ENCODE measurements at places on chromosomes 16 and 17.

DNA sequence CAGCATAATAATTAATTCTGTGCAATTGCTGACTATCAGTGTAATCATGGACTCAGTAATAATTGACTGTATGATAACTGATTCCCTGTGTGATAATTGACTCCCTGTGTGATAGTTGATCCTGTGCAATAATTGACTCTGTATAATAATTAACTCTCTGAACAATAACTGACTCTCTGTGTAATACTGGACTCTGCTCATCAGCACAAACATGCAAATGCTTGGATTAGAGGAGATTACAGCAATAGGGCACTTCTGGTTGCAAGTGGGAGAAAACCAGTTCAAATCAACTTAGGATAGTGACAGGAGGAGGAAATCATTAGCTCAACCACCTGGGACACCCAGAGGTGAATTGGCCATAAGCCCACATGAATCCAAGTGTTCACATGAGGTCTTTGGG, 582.1 kb downstream of the RBFOX1 start:
- no peaks in the 10 kb centered on the region for H3K36me3 ChIP-seq
- no peaks in the 10 kb centered on the region for H3K4me1 ChIP-seq
- DNase-seq = no peak
- no peak overlapping the region for H3K27ac ChIP-seq

DNA sequence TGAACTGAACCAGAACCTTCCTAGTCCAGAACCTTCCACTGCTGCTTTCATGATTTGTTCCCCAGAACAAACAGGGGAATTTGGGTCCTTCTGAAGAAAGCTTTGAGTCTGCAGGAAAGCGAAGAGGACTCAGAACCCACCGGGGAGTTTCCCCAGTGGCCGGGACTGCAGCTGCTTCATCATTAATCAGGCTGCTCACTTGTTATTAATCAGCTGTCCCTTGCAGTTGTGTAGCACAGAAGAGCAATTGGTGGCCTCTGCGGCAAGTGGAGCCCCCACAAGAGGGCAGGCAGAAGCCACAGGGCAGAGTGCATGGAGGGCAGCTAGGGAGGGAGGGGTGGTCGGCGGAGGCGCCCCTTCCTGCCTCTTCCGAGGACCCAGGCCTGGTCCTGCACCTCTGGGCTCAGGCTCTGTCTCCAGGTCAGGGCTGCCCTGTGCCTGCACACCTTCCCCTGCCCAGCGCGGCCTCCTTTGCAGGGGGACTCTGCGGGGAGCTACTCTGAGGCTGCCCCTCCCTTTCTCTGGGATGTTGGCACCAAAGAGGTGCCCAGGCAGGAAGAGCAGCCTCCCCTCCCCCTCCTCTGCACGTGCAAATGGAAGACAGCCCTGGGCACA, 6.9 kb downstream of the CCL17 start:
- no peak overlapping the region for H3K4me3 ChIP-seq
- peaks cover 18% of the 10 kb centered on the region for H3K4me1 ChIP-seq
- no peak overlapping the region for H3K27ac ChIP-seq
- H3K27me3 ChIP-seq = no peaks in the 10 kb centered on the region
- no peaks in the 10 kb centered on the region for H3K36me3 ChIP-seq

GRCh38 chr17:17729620-17730249, 48.5 kb downstream of the RAI1 start:
- no peak overlapping the region for H3K4me3 ChIP-seq
- no peaks in the 10 kb centered on the region for H3K27me3 ChIP-seq
- peaks cover 19% of the 10 kb centered on the region for H3K4me1 ChIP-seq
- no peak overlapping the region for H3K27ac ChIP-seq

DNA sequence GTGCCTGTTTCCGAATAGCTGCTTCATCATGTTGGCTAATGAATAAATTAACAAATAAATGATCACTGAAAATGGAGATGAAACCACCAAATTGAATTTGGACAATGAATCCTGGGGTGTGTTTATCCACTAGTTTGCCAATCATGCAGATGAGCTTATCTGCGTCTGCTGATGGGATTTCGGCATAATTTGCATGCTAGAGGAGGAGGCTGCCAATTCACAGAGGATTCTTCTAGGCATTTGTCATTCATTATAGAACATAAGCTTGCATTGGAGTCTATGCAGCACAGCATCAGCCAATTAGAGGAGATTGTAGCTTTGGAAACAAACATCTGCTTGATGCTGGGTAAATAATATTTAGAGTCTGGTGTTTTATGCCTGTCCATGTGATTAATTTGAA, 123.1 kb downstream of the NPIPB5 start:
- H3K27ac ChIP-seq = no peak overlapping the region
- DNase-seq = no peak
- H3K27me3 ChIP-seq = no peaks in the 10 kb centered on the region

DNA sequence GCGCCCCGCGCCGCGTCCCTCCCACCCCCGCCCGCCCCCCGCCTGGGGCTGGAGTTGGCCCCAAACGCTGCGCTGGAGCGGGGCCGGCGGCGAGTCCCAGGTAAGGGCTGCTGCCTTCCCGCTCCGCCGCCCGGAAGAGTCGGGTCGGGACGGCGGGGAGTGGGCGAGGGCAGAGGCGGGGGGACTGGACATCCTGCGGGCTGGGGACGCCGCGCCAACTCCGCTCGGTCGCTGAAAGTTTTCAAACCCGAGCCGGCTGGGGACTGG, 469 bp downstream of the GPRC5C start:
- no peaks in the 10 kb centered on the region for H3K36me3 ChIP-seq
- H3K27me3 ChIP-seq = peaks cover 30% of the 10 kb centered on the region
- H3K27ac ChIP-seq = no peak overlapping the region
- no peak overlapping the region for H3K4me3 ChIP-seq

DNA sequence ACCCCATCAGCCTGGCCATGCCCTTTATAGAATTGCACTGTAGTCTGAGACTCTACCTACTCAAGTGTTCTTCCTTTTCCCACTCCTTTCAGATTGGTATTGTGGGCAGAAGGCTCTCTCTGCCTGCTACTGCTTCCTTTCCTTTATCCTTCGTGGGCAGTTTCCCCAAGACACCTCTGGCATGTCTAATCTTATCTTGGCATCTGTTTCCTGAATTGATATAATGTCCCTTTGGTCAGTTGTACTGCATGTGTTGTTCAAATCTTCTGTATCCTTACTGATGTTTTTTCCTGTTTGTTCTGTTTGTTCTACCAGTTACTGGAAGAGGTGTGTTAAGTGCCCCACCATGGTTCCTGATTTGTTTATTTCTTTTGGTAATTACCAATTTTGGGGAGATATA, 29.5 kb upstream of the MSI2 start:
- DNase-seq = no peak
- no peaks in the 10 kb centered on the region for H3K36me3 ChIP-seq
- no peak overlapping the region for H3K4me3 ChIP-seq
- no peak overlapping the region for H3K27ac ChIP-seq

DNA sequence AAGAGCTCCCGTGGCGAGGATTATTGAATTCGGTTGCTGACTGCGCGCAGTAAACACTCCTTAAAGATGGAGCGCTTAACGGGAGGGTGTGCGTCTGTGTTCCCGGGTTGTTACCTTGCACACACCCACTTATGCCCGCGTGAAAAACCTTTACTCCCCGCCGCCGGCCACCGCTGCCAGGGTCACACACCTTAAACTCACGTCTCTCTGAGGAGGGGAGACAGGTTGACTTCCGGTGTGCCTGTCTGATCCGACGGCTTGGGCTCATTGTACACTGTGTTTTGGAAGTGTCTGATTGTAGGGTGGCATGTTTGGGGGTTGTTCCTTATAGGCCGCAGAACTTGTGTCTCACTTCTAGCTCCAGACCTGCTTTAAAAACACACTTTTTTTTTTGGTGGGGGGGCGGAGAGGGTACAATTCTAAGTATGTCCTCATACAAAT, 66.8 kb downstream of the KPNA2 start:
- H3K36me3 ChIP-seq = no peaks in the 10 kb centered on the region
- peak overlapping the region; percentile 83 for H3K4me3 ChIP-seq
- no peaks in the 10 kb centered on the region for H3K27me3 ChIP-seq
- peak; percentile 59 for DNase-seq
- peaks cover 17% of the 10 kb centered on the region for H3K4me1 ChIP-seq

- no peak overlapping the region for H3K27ac ChIP-seq
- peaks cover 2% of the 10 kb centered on the region for H3K27me3 ChIP-seq
- no peak overlapping the region for H3K4me3 ChIP-seq
- H3K36me3 ChIP-seq = no peaks in the 10 kb centered on the region
- no peak for DNase-seq
Observed at GRCh38 chr17:43945074-43945829, 3.0 kb upstream of the PPY start.

DNA sequence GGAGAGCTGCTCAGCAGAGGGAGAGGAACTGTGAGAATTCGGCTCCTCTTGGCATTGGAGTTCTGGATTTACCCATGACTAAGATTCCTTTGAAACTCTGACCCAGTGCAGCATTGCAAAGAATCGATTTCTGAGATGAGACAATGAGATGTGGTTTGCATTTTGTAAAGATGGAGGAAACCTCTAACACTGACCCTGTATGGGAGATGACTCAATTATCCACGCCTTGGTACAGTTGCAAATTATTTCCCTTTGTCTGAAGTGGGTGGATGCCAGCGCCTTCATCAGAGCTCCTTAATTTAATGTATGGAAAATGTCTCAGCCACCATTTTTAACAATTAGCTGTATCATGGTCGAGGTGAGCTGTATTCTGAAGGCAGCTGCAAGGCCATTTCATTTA, 53.4 kb downstream of the NUP93 start:
- no peaks in the 10 kb centered on the region for H3K27me3 ChIP-seq
- DNase-seq = no peak
- H3K4me1 ChIP-seq = peaks cover 3% of the 10 kb centered on the region

DNA sequence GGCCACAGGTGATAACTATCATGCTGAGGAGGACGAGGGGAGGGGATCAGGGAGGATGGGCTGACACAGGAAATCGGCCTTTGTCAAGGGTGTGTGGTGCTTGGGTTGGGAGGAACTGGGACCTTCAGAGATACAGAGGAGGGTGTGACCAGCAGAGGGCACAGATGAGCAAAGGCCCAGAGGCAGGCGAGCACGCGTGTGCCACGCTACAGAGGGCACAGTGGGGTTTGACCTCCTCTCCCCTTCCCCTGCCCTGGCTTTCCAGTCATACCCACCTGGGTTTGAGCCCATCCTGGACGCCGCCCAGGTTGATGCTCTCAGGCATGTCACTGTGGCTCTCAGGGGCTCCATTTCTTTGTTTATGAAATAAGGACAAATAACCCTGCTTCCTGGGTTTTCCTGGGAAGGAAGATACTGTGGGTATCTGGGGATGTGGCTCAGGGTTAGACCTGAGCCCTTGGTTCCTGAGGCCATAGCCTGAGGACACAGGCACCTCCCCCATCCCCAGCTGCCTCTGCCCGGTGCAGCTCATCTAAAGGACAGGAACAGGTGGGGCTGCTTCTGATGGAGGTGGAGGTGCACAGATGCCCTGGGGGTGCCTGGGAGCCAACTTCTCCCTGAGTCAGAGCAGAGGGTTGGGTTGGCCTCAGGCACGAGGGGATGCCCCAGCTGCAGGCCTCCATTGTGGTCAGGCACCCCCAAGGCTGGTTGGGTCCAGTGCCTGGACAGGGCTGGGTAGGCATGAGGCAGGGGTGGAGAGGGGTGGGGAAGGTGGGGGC, 51.8 kb downstream of the BEAN1 start:
- H3K27ac ChIP-seq = no peak overlapping the region
- no peaks in the 10 kb centered on the region for H3K27me3 ChIP-seq
- no peaks in the 10 kb centered on the region for H3K36me3 ChIP-seq
- no peak overlapping the region for H3K4me3 ChIP-seq
- DNase-seq = peak; percentile 70

- H3K36me3 ChIP-seq = peaks cover 30% of the 10 kb centered on the region
- H3K27me3 ChIP-seq = no peaks in the 10 kb centered on the region
- peaks cover 72% of the 10 kb centered on the region for H3K4me1 ChIP-seq
- no peak overlapping the region for H3K4me3 ChIP-seq
- H3K27ac ChIP-seq = peak overlapping the region; percentile 66
- DNase-seq = no peak
Observed at GRCh38 chr16:57003439-57004386, 14.4 kb downstream of the NLRC5 start.

DNA sequence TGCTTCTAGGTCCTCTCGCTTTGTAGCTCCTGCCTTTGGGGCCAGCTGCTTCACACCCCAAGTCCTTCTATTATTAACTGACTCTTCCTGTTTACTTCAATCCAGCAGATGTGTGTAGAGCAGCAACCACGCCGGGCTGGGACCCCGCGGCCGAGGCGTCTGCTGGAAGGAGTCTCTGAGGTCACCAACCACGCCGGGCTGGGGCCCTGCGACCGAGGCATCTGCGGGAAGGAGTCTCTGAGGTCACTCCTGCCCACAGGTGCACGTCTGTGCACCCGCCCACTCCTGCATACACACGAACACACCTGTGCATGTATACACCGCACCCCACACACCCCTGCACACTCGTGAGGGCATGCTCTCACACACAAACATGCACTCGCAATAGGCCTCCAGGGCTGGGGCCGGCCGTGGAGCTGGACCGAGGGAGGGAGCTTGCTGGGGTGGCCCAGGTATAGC, 7.8 kb upstream of the TEX19 start:
- peaks cover 32% of the 10 kb centered on the region for H3K4me1 ChIP-seq
- no peak for DNase-seq
- no peaks in the 10 kb centered on the region for H3K36me3 ChIP-seq
- no peak overlapping the region for H3K27ac ChIP-seq
- no peaks in the 10 kb centered on the region for H3K27me3 ChIP-seq
- H3K4me3 ChIP-seq = no peak overlapping the region

DNA sequence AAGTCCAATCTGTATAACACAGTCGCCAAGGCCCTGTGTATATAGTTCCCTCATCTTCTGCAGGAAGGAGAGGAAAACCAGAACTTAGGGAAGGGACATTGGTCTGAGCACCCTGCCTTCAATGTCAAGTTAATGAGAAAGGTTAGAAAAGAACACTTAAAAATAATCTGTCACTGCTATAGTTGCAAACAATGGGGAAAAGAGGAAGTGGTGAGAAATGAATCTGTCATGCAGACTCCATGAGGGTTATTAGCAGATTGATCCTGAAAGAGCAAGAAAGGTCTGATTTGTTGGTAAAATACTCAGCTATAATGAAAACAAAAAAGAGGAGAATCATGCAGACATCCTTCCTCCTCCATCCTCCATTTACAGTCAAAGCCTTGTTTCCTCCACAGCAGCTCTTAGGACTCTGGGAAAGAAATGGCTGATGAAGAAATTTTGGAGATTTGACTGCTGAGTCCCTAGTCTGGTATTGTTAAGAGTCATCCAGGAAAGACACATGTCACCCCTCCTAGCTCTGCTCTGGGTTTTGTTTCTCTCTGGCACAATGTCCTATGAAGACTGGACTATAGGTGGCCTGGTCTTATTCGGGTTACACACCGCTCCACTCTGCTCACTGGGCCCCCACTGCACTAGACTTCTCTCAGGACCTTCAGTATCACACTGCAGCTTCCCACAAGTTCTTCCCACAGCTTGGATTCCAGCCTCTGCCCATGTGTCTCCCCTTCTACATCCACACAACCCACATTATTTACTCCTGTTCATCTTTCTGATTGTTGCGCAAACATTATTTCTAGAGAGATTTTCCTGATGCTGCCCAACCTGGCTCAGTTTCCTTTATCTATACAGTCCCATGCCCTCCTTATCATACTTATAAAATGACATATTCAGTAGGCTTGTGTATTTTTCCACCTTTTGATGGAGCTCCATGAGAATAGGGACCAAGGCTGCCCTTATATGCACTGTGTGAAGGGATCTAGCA, 56.5 kb upstream of the XYLT1 start:
- H3K4me1 ChIP-seq = peaks cover 10% of the 10 kb centered on the region
- no peaks in the 10 kb centered on the region for H3K27me3 ChIP-seq
- no peaks in the 10 kb centered on the region for H3K36me3 ChIP-seq
- no peak overlapping the region for H3K4me3 ChIP-seq

GRCh38 chr17:47265983-47266541, 12.4 kb downstream of the ITGB3 start:
- no peaks in the 10 kb centered on the region for H3K4me1 ChIP-seq
- no peak overlapping the region for H3K27ac ChIP-seq
- no peak for DNase-seq
- H3K36me3 ChIP-seq = no peaks in the 10 kb centered on the region
